HFFc6 (cell line): ENCODE measurements at places on chromosomes 5 and 9.

- DNase-seq = no peak
Measured at GRCh38 chr5:80689627-80690026, 34.8 kb upstream of the DHFR start.

- no peak for DNase-seq
Measured at GRCh38 chr5:113213551-113214425, 221.0 kb downstream of the TSSK1B start.

DNA sequence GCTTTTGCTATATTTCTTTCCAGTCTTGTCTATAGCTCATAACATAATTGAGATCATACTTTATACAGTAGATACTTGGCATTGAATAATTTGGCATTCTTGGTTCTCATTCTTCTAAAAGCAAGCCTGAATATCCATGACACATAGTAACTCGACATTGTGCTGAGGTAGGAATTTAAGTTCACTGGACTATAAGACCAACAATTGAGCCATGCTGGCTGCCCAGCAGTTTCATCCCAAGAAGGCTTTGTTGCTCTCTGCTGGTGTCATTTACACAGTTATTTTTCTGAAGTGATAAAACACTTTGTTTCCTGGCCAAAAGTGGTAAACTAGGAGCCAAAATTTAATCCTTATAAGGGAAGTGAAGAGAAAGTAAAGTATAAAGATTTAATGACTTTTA, 192.0 kb downstream of the ADAMTSL1 start:
- DNase-seq = no peak

GRCh38 chr5:54725391-54726280, 208.1 kb downstream of the SNX18 start:
- DNase-seq = no peak

DNA sequence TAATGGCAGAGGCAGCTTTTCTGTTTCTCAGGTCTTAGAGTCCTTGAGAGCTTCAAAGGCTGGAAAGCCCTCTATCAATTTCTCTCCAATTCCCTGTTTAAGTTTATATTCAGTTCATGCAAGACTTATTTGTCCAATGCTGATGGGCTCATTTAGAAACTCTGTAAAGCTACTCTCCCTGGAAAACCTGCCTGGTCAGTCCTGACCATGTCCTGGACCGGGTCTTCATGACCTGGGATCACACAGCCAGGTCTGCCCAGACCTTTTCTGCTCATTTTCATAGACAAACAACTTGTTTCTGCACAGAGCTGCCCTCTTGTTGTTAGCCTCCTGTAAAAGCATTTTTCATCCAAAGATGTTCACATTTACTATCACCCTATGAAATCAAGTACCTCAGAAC, 85.4 kb upstream of the TBCA start:
- DNase-seq = no peak
